ENCODE measurements at places on chromosomes 5 and 9. TPM values are rescaled to one million over a fixed set of nuclear protein-coding genes. Genes with fewer than 3 reads are reported as not detected.

The CER1 gene
- total RNA-seq = not detected

The PPIC gene
- not detected for total RNA-seq

The PCDHA11 gene
- total RNA-seq = not detected

The SHROOM1 gene
- total RNA-seq = 0.12 TPM

The AIF1L gene
- total RNA-seq = 0.12 TPM

The MRPL36 gene
- 15.8 TPM for total RNA-seq

The PCDHGA6 gene
- not detected for total RNA-seq

The SPINK4 gene
- not detected for total RNA-seq

The FAM221B gene
- not detected for total RNA-seq

- no peak for DNase-seq
Observed at GRCh38 chr5:1685066-1685465, 114.6 kb downstream of the MRPL36 start.

DNA sequence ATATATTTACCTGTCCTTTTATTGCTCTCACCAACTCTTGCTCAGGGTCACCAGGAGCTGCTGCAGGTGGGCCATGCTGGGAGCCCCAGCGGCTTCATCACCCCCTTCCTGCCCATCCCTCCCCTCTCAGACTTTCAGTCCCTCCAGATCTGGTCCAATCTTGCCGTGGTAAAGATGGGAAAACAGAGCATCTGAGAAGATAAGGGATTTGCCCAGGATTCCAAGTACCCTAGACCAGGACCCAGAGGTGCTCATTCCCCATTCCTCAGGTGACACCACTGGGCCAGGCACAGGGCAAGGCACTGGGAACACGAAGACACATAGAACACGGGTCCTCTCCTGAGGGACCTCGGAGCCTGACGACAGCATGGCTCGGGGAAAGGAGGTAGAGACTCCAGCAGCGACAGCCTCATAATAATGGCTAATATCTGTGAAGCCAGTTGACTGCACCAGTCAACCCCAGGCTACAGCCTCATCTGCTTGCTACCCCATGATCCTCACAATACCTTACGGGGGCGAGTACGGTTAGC lies 18.0 kb downstream of the TMOD1 start:
- no peak for DNase-seq

- DNase-seq = peak; percentile 4
Observed at GRCh38 chr5:102153003-102153759, 142.9 kb downstream of the SLCO4C1 start.

DNA sequence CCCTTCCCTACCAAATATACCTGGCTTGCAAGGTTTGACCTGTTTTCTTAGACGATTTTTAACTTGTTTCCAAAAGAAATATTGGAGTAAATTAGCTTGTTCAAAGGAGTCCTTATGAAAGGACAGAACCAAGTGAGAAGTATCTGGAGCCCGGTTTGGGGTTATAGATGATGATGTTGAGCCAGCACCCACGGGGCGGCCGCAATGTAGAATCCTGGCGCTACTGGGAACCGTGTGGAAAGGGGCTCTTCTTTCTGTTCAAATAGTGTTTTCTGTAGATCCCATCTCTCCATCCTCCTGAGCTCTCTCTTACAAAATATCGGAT lies 517 bp upstream of the EXOSC2 start:
- no peak for DNase-seq

- DNase-seq = no peak
Observed at GRCh38 chr9:131117762-131118145, 7.6 kb upstream of the NUP214 start.

- DNase-seq = no peak
Observed at GRCh38 chr5:95617057-95617456, 2.8 kb upstream of the GPR150 start.

- DNase-seq = no peak
Observed at GRCh38 chr5:179165421-179166170, 105.4 kb downstream of the ZNF354C start.

- DNase-seq = no peak
Observed at GRCh38 chr9:116816484-116816883, 129.4 kb downstream of the TRIM32 start.

DNA sequence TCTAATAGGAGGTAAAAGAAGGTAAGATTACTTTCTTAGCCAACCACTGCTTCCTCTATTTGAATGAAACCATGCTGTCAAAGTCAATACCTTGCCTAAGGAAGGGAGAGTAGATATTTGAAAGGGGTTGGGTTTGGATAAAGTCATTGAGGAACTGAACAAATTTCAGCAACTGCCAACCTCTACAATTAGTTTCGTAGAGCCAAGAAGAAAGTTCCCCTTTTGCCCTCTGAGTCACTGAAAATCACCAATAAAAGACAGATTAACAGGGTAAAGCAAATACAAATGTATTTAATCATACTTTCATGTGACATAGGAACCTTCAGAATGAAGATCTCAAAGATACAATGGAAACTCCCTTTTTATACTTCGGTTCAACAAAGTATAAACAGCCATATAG lies 615.7 kb downstream of the GABRG2 start:
- no peak for DNase-seq

DNA sequence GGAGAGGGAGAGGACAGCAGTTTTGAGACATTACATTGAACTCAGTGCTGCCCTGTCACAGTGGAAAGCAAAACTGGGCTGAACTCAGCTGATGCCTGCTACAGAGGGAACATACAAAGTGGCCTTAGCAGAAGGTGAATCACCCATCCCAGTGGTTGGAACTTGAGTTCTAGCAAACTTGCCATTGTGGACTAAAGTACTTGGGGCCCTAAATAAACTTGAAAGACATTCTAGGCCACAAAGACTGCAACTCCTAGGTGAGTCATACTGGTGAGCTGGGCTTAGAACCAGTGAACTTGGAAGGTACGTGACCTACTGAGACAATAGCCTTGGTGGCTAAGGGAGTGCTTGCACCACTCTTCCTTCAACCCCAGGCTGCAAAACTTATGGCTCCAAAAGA lies 155.7 kb upstream of the RIOK2 start:
- no peak for DNase-seq

DNA sequence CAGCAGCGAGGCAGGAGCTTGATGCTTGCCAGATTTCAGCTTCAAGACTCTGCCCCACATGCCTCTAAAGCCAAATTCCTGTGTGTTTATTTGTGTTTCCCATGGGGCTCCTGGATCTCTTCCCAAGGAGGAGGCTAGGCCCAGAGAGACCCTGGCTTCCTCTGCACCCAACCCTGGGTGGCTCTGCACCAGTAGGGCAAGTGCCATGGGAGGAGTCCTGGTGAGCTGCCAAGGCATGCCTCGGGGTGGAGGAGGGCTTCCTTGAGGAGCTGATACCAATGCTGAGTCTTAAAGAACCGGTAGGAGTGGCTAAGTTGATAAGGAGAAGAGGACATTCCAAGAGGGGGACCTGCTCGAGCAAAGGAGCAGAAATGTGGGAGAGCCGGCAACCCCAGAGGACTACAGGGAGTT lies 6.8 kb upstream of the TIFAB start:
- DNase-seq = no peak

- no peak for DNase-seq
Observed at GRCh38 chr9:115198001-115198400, 80.0 kb upstream of the TNC start.

DNA sequence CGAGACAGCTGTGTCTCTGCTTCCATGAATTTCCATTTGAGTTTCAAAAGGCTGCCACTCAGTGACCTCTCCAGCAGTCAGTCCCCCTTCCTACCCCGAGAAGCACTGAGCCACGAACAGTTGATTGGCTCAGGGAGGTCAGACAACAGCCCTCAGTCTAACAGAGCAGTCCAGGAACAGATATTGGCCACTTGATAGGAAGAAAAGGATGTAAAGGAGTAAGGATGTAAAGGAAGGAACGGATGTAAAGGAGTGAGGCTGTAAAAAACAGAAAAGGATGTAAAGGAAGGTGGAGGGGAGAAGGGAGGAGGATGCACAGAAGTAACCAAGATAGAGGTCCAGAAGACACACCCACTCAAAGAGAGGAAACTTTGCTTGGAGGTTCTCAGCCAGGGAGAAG lies 3.2 kb upstream of the NR4A3 start:
- no peak for DNase-seq

GRCh38 chr5:131364507-131365050 lies 100.7 kb downstream of the CDC42SE2 start:
- peak; percentile 79 for DNase-seq

DNA sequence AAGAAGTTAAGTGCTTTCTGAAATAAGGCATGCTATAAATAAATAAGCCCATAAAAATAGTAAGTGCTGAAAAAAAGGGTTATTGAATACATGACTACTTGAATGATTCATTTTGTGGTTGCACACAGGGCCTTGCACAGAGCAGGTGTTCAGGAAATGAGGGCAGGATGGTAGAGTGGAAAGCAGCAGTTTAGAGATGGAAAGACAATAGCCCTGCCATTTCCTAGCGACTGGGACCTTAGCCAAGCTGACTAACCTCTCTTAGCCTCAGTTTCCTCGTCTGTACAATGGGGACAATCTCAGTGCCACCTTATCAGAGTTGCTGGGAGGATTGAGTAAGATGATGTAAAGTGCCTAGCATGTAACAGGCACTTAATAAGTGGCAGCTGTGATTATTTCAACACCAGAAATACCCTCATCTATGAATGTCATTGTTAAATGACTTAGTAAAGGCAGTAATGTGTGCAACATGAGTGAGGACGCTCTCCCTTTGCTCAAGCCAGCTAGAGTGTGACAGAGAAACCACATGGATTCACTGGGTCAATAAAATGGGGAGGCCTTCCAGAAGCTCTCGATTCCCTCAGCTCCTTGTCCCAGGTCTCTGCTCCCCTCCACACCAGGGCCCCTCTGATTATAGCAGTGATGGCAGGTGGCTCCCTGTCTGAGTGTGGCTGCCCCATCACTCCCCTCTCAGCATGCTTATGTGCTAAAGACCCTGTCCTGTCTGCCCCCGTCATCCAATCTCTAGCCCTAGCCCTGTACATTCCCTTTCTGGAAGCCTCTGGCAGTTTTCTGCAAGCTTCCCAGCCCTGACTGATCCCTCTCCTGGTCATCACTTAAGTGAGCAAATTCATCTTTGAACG lies 16.0 kb upstream of the PHF19 start:
- peak; percentile 81 for DNase-seq

DNA sequence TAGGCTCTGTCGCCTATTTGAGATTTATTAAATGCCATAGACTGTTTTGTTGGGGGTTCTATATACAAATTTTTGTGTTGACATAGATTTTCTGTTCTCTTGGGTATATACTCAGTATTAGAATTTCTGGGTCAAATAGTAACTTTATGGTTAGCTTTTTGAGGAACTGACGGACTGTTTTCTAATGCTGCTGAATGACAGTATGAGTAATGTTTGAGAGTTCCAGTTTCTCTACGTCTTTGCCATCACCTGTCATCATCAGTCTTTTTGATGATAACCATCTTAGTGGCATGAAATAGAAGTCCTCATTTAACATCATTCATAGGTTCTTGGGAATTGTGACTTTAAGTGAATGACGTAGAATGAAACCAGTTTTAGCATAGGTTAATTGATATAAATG lies 60.1 kb downstream of the CCDC171 start:
- no peak for DNase-seq

GRCh38 chr5:132425009-132425937 lies 55.8 kb downstream of the SLC22A5 start:
- DNase-seq = peak; percentile 72

GRCh38 chr9:68819065-68819464 lies 114.0 kb downstream of the PIP5K1B start:
- no peak for DNase-seq

- DNase-seq = no peak
Observed at GRCh38 chr5:79886925-79887655, 104.0 kb downstream of the MTX3 start.

DNA sequence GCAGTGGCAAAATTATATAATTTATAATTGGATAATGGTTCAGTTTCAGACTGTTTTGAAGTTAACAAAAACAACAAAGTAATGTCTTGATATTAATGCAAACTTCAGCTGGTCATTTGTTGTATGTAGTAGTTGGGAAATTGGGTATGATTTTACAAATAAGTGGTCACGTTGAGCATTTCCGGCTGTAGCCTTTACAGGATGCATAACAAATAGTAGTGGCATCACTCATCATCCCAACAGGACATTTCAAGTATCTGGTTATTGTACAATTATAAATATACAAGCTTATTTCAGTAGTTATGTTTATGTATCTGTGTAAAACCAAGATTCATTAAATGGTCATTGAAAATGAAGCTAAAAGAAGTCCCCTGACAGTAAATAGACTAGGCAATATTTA lies 72.9 kb downstream of the SMIM15 start:
- no peak for DNase-seq

- DNase-seq = no peak
Observed at GRCh38 chr9:89542401-89543021, 44.6 kb upstream of the SEMA4D start.

DNA sequence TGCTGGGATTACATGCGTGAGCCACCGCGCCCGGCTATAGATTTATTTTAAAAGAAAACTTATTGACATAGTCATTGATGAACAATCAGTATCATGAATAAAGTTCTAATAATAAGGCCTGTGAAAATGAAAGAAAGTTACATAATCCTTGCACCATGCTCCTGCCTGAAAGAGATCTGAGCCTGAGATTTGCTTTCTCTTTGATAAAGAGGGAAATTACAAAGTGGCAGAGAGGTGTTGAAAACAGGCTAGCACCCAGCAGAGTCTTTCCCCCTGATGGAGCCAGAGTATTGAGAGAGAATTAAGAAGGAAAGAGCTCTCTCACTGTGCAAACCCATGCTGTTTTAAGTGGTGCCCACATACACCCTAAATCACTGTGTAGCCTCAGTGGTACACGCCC lies 37.2 kb downstream of the SLC6A7 start:
- no peak for DNase-seq

All from CD4-positive, CD25-positive, alpha-beta regulatory T cell (primary cell).